ENCODE measurements at places on chromosomes 6 and 20.

- no peak for DNase-seq
These were observed 96.7 kb upstream of the SLC22A16 start for GRCh38 chr6:110573136-110573535.

DNA sequence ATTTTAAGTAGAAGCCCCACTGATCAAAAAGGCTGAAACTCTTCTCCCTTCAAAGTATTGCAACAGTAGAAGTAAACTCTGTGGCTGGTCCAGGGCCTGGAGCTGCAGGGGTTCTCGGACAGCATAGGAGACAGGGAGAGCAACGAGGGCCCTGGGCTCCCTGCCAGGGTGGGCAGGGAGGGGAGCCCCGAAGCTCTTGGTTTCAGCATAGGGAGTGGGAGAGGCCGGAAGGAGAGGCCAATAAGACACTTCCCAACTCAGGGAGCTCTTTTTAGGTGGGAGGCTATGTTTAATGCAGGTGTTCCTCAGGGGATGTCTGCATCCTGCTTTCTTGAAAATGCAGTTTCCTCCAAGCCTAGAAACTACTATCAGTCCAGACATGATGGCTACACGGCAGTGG is 91.1 kb downstream of the LY86 start:
- DNase-seq, result no peak

GRCh38 chr6:40627316-40627715 is 40.2 kb upstream of the LRFN2 start:
- DNase-seq, result no peak

- no peak for DNase-seq
These were observed 37.8 kb downstream of the HCRTR2 start for GRCh38 chr6:55212156-55212555.

GRCh38 chr6:136063096-136063495 is 187.0 kb downstream of the MTFR2 start:
- DNase-seq, result no peak

- DNase-seq, result no peak
These were observed 335.5 kb downstream of the GJA1 start for GRCh38 chr6:121770943-121771342.

DNA sequence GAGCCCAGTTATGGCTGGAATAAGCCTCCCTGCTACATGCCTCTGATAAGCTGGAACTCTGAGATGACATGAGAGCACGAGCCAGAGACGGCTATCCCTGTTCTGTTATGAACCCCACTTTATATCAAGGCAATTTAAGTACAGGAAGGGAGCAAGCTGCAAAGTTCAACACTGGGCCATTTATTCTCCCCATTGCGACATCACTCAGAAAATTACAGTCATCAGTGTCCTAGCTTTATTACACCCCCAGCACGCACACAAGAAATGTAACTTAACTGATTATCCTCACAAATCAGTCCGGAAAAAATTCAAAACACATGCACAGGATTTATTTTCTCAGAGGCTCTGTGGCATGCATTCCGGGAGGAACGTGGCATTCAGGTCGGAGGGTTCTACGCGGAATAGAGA is 125.3 kb upstream of the SLC2A12 start:
- no peak for DNase-seq

GRCh38 chr6:27176523-27177484 is 70.7 kb upstream of the PRSS16 start:
- no peak for DNase-seq
